CD14-positive monocyte (primary cell): ENCODE measurements at places on chromosomes 4 and X. TPM values are rescaled to one million over a fixed set of nuclear protein-coding genes. Genes with fewer than 3 reads are reported as not detected.

Gene RLIM
- 8.4 TPM for polyA plus RNA-seq

Gene SLC9B1
- 0.13 TPM for polyA plus RNA-seq

Gene IL1RAPL1
- polyA plus RNA-seq, result not detected in 2 replicates

Gene NSDHL
- polyA plus RNA-seq, result 7.8 and 8.2 TPM in 2 replicates

Gene PRR32
- not detected for polyA plus RNA-seq

Gene ADH6
- not detected in 2 replicates for polyA plus RNA-seq

Gene GABRG1
- polyA plus RNA-seq, result not detected

Gene CXCL3
- 2.5 TPM for polyA plus RNA-seq

Gene PAGE2B
- not detected for polyA plus RNA-seq

Gene MAGEC3
- polyA plus RNA-seq, result not detected in 2 replicates

Gene SLC49A3
- 11.1 TPM for polyA plus RNA-seq
